Natural killer cell (primary cell): ENCODE measurements at places on chromosomes 3 and 15. TPM values are rescaled to one million over a fixed set of nuclear protein-coding genes. Genes with fewer than 3 reads are reported as not detected.

- no peaks in the 10 kb centered on the region for H3K27me3 ChIP-seq
- H3K4me3 ChIP-seq: no peak overlapping the region
- no peaks in the 10 kb centered on the region for H3K36me3 ChIP-seq
- H3K27ac ChIP-seq: no peak overlapping the region
Observed at GRCh38 chr15:99954361-99955180, 221.3 kb upstream of the LYSMD4 start.

GRCh38 chr3:108780235-108780634 is 23.0 kb upstream of the RETNLB start:
- H3K27me3 ChIP-seq: no peaks in the 10 kb centered on the region
- H3K27ac ChIP-seq: no peak overlapping the region
- H3K36me3 ChIP-seq: no peaks in the 10 kb centered on the region
- no peak for DNase-seq
- no peaks in the 10 kb centered on the region for H3K4me1 ChIP-seq
- H3K4me3 ChIP-seq: no peak overlapping the region

GRCh38 chr3:12938258-12938711 is 96.9 kb upstream of the RPL32 start:
- H3K4me3 ChIP-seq: no peak overlapping the region
- H3K27ac ChIP-seq: no peak overlapping the region
- H3K36me3 ChIP-seq: peaks cover 82% of the 10 kb centered on the region
- H3K4me1 ChIP-seq: peaks cover 7% of the 10 kb centered on the region
- no peaks in the 10 kb centered on the region for H3K27me3 ChIP-seq
- DNase-seq: no peak

- H3K4me1 ChIP-seq: no peaks in the 10 kb centered on the region
- no peaks in the 10 kb centered on the region for H3K27me3 ChIP-seq
- DNase-seq: no peak
- H3K27ac ChIP-seq: no peak overlapping the region
- no peaks in the 10 kb centered on the region for H3K36me3 ChIP-seq
Observed at GRCh38 chr3:45787551-45787950, 8.8 kb downstream of the SLC6A20 start.

The CILP gene
- 0.24 TPM for total RNA-seq

GRCh38 chr15:72271895-72272212 is 500 bp downstream of the PARP6 start:
- peaks cover 15% of the 10 kb centered on the region for H3K4me1 ChIP-seq
- H3K27me3 ChIP-seq: no peaks in the 10 kb centered on the region
- DNase-seq: peak; percentile 45
- H3K27ac ChIP-seq: peak overlapping the region; percentile 87
- H3K4me3 ChIP-seq: peak overlapping the region; percentile 82

DNA sequence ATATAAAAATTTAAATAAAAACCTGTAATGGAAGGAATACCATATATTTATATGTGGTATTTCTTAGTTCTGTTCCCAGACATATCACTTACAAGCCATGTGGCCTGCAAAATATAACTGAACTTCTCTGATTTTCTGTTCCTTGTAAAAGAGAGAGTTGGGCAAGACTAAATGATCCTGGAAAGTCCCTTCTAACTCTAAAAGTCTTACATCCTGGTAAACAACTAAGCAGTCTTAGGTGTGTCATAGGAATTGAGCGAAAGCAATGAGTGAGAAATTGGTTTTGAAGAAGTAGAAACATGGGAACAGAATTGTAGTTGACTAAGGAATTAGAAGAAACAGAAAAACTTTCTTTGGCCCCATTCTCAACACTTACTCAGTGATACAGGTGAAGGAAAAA is 25.3 kb upstream of the IL20RB start:
- DNase-seq: no peak
- H3K27ac ChIP-seq: no peak overlapping the region
- no peaks in the 10 kb centered on the region for H3K27me3 ChIP-seq
- no peak overlapping the region for H3K4me3 ChIP-seq
